Stimulated activated CD8-positive, alpha-beta memory T cell treated with anti-CD3 and anti-CD28 coated beads, Interleukin-15, amount 100 ng/mL, for 4 hours (primary cell): ENCODE measurements at places on chromosomes 2 and 18.

- DNase-seq, result no peak
Measured at GRCh38 chr2:235518322-235519090, 24.7 kb downstream of the AGAP1 start.

DNA sequence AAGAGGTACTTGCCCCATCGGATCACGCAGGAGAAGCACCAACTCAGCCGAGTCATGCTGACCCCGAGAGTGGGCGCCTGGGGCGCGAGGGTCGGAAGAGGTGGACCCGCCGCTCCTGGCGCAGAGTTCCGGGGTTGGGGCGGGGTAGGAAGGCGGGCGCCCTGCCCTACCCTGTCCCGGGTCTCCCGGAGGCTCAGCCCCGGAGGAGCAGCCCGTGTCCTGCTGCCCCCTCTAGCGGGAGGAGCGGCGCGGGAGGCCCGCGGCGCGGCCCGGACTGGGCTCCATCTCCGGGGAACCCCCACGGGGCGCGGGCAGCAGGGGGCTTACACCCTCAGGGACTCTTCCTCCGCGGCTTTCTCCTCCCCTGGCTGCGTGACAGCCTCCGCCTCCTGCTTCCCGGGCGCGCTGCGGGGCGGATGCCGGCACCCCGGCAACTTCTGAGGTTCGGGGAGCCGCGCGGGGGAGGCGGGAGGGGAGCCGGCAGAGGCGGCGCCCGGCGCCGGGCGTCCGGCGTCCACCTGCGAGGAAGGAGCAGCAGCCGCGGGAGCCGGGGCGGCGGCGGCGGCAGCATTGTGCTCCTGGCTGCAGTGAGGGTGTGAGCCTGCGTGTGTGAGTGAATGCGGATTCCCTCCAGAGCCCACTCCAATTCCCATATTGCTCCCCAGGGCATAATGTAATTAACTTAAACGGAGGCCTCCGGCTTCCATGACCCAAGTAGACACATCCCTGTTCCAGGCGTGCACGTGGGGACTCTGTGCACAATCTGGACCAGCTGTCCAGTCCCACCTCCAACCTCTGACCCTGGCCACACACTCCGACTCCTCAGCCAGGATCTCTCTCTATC is 7.6 kb upstream of the TNS1 start:
- DNase-seq, result no peak

- no peak for DNase-seq
Measured at GRCh38 chr2:66579186-66580126, 144.5 kb downstream of the MEIS1 start.

DNA sequence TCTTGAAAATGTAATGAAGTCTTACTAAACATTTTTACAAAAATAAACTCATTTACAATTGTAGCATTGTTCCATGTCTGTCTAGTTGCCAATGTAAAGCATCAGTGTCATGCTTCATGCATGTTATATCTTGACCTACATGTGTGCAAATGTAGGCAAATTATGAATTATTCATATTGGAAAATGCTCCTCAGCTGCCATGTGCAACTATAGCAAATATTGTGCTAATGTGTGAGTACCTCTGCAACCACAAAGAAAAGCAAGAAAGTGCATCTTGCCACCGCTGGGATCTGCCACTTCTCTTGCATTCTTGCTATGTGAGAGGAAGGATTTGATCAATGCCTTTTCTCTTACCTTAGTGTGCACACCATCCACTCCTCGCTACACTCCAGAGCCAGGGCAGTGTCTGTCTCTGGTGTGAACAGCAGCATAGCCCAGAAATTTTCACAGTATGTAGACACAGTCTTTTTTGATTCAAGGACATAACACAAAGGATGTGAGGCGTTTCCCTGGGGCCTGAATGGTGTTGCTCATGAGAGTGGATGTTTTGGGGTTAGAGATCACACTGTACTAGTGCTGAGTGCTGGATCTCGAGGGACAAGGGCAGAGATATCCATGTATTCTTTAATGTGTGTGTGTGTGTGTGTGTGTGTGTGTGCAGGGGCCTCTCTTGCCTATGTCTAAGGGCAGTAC is 47.6 kb upstream of the HAAO start:
- DNase-seq, result no peak
